ENCODE measurements at places on chromosomes 7 and 10.

- DNase-seq = no peak
These were observed 69.0 kb downstream of the ZNF783 start for GRCh38 chr7:149330914-149331567.

DNA sequence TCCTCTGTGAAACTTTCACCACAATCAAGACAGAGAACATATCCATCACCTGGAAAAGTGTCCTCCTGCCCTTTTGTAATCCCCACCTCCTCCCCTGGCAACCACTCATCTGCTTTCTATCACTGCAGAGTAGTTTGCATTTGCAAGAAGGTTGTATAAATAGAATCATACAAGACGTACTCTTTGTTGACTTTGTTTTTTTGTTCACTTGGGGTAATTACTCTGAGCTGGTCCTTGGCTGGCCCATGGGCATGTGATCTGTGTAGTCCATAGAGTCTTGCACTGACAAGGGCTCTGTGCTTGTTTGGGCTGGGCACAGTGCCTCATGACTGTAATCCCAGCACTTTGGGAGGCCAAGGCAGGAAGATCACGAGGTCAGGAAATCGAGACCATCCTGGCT is 7.8 kb upstream of the HACD1 start:
- DNase-seq = no peak

DNA sequence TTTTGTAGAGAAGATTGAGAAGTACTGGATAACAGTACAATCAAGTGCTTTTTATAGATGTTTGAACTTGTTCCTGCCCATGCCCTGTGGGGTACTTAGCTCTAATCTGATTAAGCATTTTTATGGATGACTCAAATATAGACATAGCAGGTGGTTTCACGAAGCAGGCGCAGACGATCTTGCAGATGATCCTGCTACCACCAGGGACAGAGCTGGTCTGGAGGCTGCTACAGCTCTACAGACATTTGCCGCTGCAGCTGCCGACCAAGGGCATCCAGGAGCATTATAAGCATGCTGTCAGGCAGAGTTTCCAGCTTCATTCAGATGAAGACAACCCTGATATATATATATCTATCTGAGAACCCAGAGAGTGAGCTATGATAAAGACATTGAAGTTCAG is 650.4 kb downstream of the NXPH1 start:
- DNase-seq = no peak

DNA sequence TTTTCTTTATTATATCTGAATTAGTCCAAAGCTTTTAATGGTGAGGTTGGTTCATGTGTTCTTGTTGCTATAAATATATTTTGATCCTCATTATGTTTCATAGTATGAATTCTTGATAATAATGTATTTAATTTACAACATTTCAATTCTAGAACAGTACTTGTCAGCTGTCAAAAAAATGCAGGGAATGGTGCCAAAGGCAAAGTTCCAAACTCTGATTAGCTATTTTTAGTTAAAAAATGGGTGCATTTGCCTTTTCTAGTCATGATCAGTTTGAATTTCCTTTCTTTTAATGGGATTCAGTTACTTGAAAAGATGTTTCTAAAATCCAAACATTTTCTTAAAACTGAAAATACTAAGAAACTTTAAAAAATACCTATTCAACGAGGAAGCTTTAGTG is 49.6 kb downstream of the ANKIB1 start:
- no peak for DNase-seq

GRCh38 chr10:33791272-33791660 is 456.8 kb upstream of the NRP1 start:
- DNase-seq = no peak

DNA sequence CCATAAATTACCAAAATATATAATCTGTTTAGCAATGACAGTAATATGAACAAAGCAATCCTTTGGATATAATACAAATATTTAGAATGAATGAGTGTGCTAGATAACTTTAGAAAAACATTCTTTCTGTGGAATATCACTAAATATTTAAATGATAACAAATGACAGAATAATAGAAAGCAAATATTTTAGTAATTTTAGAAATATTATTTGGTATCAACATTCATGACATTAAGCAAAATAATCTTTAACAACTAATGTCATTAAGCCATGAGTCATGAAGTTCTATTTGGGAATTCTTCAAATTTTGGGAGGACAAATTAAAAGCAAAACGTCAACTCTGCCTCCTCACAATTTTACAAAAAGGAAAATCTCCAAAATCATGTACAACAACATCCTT is 844.8 kb upstream of the LRRN3 start:
- no peak for DNase-seq

DNA sequence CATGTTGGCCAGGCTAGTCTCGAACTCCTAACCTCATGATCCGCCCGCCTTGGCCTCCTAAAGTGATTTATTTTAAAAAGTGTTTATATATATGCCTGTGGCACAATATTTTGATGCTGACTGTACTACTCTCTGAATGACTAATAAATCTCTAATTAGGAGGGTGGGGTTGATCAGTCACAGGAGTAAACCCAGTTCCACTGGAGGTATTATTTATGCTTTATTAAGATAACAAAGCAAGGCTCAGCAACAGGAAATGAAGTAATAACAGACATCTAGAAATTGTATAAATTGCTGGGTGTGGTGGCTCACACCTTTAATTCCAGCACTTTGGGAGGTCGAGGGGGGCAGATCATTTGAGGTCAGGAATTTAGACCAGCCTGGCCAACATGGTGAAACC is 26.0 kb upstream of the MCU start:
- DNase-seq = no peak

- DNase-seq = peak; percentile 16
These were observed at the start of gene CHST15 for GRCh38 chr10:124092860-124093773. Gene CHST15 (minus strand): TSS chr10:124093598. CDS start chr10:124046212, 47,386 bp downstream.

GRCh38 chr7:82375129-82375528 is 68.4 kb downstream of the CACNA2D1 start:
- DNase-seq = no peak
